ENCODE measurements at places on chromosomes 1 and 21.

DNA sequence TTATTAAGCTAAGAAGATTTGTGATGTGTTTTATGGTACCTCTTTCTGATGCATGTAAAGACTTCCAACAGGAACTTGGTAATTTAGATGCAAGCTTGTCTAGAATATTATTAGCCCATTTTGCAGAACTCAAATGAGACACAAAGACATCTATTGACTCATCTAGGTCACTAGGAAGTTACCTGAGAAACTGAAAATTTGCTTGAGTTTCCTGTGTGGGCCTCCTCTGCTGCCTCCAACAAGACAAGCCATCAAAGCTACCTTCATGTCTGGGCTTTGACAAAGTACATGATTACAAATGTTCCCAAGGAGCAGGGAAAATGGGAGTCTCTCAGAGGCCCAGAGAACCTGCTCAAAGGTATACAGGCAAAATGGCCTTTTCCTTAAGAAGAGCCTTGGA, 5.6 kb downstream of the RUNX1 start:
- no peak for DNase-seq

DNA sequence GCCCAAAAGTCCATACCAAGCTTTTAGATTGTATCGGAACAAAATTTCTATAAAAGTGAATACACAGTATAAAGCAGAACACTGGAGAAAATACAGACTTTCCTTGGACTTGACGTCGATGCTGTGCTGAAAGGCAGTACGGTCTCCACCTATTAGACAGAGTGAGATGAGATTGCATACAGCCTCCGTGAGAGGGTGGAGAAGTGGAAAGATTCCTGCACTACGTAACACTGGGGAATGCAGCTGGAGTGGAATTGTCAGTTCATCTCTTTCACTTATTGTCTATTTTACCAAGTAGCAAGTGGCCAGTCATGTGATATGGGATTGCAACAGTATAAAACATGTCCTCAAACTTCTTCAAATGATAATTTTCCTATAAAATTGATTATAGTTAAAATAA, 209.5 kb downstream of the ZP4 start:
- DNase-seq = no peak

DNA sequence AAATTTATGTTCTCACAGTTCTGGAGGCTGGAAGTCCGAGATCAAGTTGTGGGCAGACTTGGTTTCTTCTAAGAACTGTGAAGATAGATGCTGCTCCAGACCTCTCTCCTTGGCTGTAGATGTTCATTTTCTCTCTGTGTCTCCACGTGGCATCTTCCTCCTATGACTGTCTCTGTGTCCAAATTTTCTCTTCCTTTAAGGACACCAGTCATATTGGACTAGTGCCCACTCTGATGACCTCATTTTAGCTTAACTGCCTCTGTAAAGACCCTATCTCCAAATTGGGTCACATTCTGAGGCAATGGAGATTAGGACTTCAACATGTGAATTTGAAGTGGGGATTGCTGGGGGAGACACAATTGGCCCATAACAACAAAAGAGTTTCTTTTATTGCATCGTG, 125.3 kb upstream of the ETS2 start:
- DNase-seq = no peak

DNA sequence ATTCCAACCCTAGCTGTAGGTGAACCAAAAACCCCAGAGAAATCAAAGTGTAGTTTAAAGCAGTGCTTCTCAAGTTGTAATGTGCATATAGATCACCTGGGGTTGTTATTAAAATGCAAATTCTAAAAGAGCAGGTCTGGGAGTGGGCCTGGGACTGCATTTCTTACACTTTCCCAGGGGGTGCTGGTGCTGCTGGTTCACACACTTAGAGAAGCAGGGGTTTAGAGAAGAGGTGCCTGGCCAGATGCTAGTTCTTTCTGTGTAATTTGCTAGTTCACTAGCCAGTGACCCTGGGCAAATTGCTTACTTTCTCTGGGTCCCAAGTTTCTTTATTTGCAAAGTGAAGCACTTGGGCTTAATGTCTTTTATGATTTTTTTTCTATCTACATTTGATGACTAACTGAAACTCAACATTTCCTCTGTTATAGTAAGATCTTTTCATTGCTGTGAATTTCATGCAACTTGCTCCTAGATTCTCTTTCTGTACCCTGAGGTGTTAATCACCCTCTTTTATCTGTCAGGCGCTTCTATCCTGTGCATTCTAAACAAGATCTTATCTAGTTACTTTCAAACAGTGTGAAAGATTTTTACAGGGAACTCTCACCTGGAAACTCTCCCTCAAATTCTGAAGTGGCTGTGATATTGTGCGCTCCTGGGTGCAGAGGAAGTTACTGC, 141.9 kb upstream of the UBE2U start:
- no peak for DNase-seq

GRCh38 chr1:59779949-59780348, 34.8 kb upstream of the HOOK1 start:
- no peak for DNase-seq

DNA sequence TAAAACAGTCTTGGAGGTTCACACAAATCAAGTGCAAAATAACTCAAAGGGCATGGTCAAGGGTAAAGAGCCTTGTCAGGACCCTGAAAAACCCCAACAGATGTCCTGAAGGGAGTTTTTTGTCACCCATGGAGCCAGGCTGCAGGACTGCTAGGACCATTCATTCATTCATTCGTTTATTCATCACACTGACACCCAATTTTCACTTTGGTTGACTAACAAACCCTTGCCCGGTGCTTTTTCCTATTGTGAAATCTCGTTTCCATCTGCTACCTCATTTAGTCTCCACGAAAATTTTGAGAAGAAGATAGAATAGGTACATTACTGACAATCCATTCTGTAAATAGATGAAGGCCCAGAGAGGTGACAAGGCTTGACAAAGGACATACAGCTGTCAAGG, 216.0 kb downstream of the HIVEP3 start:
- no peak for DNase-seq

DNA sequence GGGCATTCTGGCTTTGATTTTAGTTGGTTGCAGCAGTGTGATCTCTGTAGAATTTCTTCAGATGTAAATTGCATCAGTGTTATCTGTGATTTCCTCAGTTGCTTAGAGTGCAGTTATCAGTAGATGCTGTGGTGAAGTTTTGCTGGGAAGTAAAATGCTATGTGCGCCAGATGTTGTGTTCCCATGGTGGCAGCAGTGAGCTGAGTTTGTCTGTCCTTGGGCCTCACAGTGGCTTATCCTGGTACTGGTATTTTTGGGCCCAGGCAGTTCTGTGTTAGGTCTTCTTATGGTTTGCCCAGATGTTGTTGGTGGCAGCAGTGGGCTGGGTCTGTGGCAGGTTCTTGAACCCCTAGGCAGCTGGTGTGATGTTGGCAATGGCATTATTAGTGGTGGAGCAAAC, 1242.1 kb downstream of the PLA2G4A start:
- no peak for DNase-seq
